GM12865 (cell line): ENCODE measurements at places on chromosomes 6 and 20.

GRCh38 chr6:168004023-168004422, 6.6 kb downstream of the KIF25 start:
- DNase-seq = no peak

GRCh38 chr6:36913082-36913481, 27.3 kb downstream of the C6orf89 start:
- DNase-seq = no peak

DNA sequence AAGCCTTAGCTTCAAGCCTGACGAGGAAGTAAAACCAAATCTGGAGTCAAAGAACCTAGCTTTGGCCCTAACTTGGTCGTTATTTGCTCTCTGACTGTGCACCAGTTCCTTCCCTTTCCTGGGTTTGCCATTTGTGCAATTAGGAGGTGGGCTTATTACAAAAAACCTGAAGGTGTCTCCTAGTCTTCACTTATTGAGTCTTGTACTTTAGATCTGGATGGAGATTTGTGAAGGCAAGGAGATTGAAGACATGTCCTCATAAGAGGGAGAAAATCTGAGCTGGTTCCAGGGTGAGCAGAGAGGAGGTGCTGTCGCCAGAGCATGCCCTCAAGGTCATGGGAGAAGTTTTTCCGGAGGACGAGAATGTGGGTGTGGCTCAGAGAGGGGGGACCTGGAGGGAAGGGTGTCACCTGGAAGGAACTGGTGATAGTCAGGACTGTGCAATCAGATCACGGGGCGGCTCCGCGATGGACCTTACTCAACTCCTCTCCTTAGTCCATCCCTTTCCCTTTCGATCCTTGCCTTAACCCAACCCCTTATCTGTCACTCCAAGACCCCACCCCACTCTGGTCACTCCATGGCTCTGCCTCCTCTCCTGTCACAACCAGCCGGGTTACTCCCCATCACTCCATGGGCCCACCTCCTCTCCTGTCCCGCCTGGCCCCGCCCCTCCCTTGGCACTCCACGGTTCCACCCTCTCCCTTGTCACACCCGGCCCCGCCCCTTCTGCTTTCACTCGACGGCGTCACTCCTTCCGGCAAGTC, 588 bp upstream of the ACSS2 start:
- peak; percentile 96 for DNase-seq

DNA sequence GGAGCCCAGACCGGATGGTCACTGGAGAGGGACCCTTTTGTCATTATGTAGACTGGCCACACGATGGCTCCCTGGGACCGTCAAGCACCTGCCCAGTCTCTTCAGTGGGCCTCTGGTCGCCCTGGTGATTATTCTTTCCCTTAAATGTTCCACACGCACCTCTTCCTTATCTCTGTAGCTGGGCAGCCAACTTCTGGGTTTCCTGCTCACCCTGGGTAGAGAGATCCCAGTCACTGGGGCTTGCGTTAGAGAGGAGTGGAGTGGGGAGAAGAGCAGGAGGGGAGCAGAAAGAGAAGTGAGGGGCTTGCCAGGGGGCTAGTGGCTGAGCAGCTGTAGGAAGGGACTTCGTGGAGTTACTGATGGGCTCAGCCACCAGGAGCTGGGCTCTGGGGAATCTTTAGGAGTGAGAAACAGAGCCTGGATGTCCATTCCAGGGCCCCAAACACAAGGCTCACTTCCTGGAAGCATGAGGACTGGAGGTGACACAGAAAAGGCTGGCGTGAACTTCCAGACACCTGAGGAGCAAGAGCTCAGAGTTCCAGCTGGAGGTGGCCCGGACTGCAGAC, 150.1 kb downstream of the DHX35 start:
- DNase-seq = peak; percentile 59

DNA sequence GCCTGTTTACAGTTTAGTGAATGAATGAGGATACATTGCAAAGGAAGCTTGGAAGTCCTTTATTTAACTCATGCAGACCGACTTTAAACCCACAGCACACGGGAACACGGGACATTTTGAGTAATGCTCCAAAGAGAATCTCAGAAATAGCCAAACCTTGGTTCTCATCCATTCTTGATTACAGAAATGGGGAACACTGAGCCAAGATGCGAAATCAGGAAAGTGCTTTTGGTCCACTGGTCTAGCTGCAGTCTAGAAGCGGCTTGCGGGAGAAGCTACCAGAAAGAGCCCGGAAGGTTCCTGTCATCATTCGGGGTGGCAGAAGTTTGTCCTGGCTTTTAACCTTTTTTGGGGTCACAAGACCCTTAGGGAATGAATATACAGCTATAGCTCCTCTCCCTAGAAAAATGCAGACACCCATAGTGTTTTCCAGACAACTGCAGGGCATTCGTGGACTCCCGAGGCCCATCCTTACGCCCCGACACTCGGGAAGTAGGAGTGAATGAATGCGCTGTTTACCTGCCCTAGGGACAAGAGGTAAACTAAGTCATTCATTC, 475 bp upstream of the TMEM181 start:
- DNase-seq = no peak

DNA sequence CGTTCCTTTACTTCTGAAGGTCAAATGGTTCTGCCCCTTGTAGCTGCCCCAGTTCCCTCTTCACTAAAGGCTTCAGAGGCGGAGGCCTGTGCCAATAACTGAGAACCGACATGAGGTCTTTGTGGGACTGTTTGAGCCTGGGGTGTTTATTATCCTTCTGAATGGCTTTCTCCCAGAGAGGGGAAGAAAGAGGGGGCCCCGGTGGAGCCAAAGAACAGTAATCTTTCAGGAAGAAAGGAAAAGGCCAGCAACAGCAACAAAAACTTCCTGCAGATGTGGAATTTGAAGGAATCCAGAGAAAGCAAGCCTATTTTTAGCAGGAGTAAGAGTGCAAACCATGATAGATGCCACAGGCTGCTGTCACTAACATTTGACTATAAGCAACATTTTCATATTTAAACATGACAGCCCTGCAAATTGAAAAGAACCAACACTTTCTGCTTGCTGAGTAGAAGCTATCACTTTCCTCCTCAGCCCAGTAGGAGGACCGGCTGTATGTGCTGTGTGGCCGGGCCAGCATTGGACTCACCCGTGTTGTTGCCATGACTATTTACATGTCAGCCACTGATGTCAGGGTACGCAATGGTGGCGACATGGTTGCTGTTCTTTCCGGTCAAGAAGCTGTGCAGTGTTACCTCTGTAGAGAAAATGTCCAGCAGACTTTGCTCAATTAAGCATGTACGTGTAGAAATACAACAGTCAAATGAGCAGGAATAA, 121.3 kb downstream of the SOBP start:
- no peak for DNase-seq

- no peak for DNase-seq
Measured at GRCh38 chr6:133487174-133487573, 246.0 kb downstream of the EYA4 start.

- DNase-seq = peak; percentile 67
Measured at GRCh38 chr20:34713194-34713943, 9.2 kb downstream of the TP53INP2 start.

DNA sequence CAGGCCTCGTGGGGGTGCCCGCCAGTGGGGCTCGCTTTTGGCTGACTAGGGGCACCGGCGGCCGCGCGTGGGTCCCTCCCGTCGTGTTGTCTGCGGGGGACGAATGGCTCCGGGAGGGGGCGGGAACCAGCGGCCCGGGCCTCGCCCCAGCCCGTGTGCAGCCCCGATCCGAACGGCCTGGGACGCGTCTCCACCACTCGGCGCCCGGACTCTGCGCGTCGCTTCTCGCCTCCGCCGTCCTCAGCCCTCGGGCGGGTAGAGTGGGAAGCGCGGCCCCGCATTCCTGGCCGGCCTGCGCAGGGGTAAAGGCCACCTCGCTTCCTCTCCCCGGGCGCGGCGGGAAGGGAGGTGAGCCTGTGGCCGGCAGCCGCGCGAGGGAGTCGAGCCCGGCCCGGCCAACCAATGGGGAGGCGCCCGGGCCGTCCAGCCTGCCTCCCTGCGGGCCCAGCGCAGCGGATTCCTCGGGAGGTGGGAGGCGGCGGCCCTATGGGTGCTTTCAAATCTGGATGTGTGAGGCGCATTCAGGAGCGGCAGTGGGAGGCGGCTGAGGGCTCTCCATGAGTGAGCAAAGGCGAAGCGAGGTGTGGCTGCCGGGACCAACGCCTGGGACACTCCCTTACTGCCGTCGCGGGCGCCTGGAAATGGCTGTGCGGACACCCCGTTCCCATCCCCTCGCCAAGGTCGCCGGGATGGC, 1.1 kb upstream of the ZBTB46 start:
- no peak for DNase-seq

DNA sequence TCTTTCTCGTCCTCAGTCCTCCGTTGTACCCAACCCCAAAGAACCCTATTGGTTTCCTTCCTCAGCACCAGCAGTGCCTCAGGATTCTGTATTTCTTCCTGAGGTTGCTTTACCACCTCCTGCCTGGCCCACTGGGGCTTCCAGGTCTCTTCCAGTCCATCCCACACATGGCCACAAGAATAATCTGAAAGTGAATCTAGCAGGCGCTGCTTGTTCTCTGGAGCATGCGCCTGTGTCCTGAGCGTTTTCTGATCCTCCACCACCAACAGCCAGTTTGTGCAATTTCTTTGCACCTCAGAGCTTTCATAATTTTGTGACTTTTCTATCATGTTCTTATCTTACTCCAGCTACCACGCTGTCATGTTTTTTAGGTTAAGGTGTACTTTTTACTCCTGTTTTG, 11.6 kb upstream of the HSP90AB1 start:
- DNase-seq = no peak

DNA sequence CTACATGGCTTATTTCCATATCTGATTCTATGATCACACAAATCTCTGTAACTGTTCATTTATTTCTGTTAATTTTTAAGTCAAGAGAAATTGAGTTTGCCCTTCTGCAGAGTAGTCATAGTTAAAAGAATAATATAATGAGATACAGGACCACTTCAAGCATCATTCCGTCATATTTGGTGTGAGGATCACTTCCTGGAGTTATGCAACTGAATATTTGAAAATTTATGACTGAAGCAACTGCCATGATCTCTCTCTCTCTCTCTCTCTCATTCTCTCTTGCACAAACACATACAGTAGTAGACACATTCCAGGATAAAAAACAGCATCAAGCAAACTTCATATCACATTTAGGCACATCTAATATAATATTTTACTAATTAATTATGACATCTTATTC, 116.4 kb downstream of the COL9A1 start:
- no peak for DNase-seq

DNA sequence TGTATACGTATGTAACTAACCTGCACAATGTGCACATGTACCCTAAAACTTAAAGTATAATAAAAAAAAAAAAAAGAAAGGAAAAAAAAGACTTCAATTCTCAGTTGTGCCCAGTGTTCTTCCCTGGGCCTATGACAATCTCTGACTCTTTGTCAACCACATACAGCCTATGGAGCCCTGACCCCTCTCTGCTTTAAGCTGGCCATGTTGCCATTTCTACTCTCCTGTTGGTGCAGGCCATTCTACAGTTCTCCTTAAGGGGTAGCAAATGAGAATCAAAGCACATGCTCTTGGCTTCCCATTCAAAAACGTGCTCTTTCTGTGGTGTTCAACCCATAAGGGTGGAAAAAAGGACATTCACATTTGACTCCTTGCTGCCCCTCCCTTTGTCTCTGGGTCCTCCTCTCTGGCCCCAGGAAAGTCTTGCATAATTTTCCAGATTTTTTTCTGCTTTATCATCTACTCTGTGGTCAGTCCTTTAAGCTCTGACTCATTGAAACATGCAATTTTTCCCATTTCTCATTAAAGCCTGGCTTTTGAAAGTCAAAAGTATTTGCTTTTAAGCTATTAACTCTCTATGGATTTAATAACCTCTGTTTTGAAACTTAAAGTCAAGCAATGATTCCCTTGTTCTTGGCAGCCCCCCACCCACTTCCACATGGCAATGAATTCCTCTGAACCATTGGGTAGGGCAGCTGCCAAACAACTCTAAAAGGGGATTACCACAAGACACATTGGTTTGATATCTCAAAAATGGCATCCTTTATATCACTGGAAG, 208.6 kb upstream of the MCHR2 start:
- no peak for DNase-seq

DNA sequence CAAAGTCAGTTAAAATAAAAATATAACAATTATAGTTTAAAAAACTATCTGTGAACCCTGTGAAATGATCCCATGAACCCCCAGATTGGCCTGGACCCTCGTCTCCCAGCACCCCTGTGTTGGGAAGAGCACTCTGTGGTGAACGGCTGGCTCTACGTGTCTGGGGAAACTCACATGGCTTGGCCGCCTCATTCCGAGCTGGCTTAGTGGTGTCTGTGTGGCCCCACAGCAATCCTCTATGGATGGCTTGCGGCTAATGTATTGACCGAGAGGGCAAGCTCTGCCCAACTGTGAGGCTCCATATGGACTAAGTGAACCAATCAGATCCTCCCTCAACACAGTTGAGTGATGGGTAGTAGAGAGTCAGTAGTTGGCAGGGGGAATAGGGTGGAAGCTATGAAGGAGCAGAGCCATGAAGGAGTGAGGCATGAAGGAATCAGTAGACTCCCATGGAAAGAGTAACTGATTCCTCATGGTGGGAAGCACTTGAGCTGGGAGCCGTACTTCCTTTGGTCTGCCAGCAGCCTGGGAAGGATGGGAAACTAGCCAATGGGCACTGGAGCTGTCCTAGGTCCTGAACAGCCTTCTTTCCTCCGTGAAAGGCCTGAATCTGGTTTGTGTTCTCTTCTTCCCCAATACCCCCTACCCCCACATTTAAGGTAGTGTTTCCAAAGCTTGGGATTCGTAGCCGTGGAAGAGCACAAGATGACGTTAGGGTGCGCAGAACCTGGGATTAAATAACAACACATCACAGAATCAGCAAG, 21.6 kb upstream of the ZNF831 start:
- no peak for DNase-seq

DNA sequence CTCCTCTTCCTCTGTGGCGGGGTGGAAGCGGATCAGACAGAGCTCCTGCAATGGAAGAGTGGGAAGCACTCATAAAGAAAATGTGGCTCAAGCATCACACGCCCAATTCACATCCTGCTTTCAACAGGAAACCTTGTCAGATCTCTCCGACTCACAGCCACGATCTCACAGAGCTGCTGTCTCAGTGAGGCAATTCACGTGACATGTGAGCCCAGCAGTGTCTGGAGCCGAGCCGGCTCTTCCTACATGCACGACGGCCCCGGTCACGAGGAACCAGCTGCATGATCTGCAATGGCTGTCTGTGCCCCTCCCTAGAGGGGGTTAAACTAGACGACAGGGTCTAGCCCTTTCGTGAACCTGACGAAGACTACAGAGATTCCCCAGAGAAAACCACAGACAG, 29.5 kb upstream of the TCFL5 start:
- no peak for DNase-seq
